NCI-H748 treated with DMSO at 0.1 percent for 48 hours (cell line): ENCODE measurements at places on chromosomes 7 and 10.

DNA sequence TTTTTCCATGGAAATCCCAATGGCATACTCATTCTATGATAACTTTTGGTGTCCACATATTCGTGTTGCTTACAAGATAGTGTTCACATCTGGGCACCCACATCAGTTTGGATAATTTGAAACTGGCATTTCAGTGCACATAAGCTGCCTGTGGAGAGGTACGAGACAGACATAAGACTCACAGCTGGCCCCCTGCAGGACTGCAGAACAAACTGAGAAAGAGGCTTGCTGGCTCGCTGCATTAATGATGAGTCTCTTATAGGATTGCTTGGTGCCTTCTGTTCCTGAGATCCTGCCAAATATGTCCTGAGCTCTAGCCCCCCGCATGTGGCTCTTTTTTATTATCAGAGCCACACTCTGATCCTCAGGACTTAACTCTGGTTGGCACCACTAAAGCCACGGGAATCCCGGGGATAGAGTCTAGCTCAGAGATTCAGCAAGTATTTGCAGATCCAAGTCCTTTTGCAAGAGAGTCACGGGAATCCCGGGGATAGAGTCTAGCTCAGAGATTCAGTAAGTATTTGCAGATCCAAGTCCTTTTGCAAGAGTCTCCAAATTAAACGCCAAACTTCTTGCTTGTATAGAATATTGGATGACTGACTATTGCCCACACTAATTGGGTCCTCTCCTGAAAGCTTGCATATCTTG, 34.0 kb upstream of the JCAD start:
- DNase-seq = no peak

- DNase-seq = no peak
Measured at GRCh38 chr7:66634816-66635215, 6.1 kb downstream of the KCTD7 start.

DNA sequence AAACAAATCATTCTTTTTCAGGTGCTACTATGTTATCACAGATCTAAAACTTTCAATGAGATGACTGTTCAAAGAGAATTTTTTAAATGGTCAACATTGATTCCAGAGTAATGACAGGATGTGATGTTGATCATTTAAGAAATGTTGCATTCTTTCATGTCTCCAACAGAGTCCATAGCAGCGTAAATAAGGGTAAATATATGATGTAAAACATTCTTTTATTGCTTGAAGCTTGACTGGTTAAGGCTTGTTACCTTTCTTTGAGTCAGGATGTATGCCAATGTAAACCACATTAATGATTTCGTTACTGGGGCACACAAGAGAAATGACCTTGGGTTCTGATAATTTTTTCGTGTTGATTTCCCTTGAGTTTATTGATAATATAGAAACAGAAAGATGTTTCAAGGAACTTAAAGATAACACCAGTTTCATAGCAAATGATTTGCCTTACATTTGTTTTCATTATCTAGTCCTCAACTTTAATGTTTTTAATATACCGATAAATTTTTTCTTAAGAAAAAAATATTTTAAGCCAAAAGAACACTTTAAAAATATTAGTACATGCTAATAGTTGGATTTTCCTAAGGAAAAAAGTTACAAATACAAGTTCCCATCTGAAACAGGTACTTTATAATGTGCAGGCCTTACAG, 3.5 kb downstream of the STK17A start:
- DNase-seq = no peak

- DNase-seq = no peak
Measured at GRCh38 chr10:45997994-45998763, 25.9 kb downstream of the TIMM23 start.

DNA sequence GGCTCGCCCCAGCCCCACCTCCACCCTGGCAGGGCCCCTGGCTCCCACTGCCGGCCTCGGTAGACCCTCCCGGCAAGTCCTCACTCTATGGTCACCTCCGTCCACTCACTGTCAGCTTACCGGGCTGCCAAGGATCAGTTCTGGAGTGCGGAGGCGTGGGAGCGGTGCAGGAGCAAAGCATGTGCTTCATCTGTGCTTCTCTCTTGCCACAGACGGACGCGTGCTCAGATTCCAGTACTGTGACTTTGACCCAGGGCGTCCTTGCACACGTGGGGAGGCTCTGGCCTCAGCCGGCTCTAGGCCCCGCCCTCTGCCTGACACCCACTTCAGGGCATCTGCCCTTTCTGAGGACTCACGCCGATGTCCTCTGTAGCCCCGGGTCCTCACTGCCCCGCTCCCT, 547.5 kb upstream of the FOXK1 start:
- no peak for DNase-seq
